ENCODE measurements at places on chromosomes 11 and 22.
A peak's percentile ranks its signal among the peaks of the same experiment; 100 is the strongest.

- DNase-seq: no peak
These were observed 573 bp downstream of the STK33 start for GRCh38 chr11:8593455-8593854.

GRCh38 chr11:112219476-112220232 is 6.6 kb upstream of the PTS start:
- peak; percentile 80 for DNase-seq

- no peak for DNase-seq
These were observed 42.9 kb downstream of the LRRC32 start for GRCh38 chr11:76627606-76628005.

DNA sequence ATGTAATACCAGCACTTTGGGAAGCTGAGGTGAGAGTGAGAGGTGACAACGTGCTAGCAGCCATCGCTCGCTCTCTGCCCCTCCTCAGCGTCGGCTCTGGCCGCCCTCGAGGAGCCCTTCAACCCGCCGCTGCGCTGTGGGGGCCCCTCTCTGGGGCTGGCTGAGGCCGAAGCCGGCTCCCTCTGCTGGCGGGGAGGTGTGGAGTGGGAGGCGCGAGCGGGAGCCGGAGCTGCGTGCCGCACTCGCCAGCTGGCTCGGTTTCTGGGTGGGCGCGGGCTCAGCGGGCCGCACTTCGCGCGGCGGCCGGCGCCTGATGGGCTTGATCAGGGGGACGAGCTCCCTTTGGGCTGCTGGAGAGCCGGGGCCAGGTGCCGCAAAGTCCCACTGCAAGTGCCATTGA is 98.9 kb upstream of the UBASH3B start:
- DNase-seq: no peak

DNA sequence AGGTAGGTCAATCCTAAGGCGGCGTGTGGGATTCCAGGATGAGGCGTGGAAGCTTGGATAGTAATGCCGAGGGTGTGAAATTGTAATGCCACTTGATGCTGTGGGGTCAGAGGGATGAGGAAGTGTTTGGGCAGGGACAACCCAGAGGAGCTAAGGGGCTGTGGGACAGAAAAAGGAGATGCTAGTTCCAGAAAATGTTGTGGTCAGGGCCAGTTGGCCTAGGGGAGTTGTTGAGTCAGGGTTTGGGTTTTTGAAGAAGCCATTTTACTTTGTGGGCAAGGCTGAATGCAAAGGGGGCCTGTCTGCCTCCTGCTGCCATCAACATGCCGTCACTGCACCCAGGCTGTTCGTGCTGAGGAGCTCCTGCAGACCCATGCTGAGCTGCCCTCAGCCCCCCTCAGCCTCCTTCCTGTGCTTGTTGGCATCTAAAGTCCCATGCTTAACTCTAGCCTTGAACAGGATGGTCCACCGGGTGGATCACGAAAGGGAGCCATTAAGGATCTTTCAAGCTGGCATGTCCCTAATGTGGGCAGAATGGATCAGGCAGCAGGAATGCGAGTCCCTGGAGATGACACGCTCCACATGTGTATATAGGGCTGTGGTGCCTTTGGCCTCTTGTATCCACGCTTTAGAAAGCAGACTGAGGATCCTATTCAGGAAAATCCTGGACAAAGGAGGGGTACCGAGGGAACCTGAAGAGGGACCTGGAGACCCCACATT is 2.1 kb downstream of the C11orf16 start:
- DNase-seq: no peak

GRCh38 chr11:65115361-65116082 is 2.0 kb downstream of the ZNHIT2 start:
- no peak for DNase-seq

GRCh38 chr22:23200898-23201297 is 20.6 kb downstream of the BCR start:
- DNase-seq: peak; percentile 55

GRCh38 chr11:110518809-110519514 is 89.2 kb downstream of the FDX1 start:
- DNase-seq: no peak

DNA sequence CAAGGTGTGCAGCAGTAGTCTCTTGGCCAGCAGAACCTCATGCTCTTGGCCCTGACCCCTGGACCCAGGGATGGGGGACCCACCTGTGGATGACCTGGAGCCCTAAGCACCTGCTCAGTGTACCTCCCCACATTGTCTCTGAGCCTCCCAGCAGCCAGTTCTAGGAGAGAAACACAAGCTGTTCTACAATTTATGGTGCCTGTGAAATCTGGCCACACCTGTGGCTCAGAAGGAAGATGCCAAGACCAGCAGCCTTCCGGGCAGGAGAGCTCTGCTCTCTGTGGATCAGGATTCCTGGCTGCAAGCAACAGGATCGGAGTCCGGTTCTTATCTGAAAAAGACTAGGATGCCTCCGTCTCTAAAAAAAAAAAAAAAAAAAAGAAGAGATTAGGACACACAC is 103.6 kb upstream of the ANO1 start:
- no peak for DNase-seq

- no peak for DNase-seq
These were observed 166.5 kb upstream of the CADM1 start for GRCh38 chr11:115670538-115671205.

GRCh38 chr11:131186629-131187101 is 183.8 kb upstream of the NTM start:
- no peak for DNase-seq

GRCh38 chr11:2890466-2891294 is 5.1 kb upstream of the CDKN1C start:
- DNase-seq: no peak

GRCh38 chr11:65779919-65780769 is 632 bp downstream of the AP5B1 start:
- peak; percentile 85 for DNase-seq

GRCh38 chr11:60307507-60308195 is 19.4 kb upstream of the MS4A6E start:
- no peak for DNase-seq

All from endothelial cell of umbilical vein (primary cell).